ENCODE measurements at places on chromosomes 3 and 15.
A peak's percentile ranks its signal among the peaks of the same experiment; 100 is the strongest.

DNA sequence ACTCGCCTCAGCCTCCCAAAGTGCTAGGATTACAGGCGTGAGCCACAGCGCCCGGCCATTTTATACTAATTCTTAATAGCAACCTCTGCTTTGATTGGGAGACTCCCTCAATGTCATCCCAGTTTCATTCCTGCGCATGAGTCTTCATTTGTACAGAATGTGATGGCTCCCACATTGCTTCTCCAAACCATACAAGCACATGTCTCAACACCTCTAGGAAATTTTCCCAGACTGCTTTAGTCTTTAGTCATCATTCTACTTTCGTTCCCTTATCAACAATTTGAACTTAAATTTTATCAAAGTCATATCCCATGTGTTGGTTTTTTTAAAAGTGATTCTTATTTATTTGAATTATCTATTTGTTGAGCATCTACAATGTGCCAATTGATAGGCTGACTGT, 58.1 kb downstream of the SNX4 start:
- DNase-seq, result no peak

DNA sequence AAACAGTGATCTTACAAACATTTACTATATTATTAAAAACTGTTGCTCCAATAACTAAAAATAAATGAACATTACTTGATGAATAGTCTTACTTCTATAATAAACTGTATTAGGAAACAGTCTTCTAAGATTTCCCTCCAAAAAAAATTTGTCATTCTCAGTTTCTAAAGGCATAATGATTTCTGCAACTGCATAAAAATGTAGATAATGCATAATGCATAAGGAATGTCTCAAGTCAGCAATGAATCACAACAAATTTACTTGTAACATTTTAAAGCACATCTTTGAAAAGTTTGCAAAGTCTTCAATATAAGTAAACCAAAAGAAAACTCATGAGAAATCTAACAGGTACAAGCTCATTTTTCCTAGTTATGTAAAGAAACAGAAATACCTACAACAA, 113.5 kb downstream of the VPS13C start:
- no peak for DNase-seq

DNA sequence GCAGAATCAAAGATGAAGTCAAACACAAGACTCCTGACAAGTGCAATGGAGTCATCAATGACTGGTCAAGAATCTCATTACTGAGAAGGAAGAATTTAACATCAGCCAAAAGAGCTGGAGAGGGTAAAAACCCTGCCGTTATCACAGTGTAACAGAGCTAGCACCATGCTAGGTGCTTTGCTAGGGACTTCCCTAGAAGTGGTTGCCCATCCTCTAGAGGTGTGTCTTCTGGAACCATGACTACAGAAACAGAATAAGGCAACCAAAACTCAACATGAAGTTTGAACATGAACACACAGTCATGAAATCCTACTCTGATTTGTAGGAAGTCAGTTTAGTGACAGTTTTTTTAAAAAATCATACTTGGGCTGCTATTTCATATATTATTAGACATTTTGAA, 9.5 kb downstream of the ACAD11 start:
- no peak for DNase-seq

GRCh38 chr3:1207904-1208303, 115.1 kb downstream of the CNTN6 start:
- no peak for DNase-seq

GRCh38 chr3:156840826-156841689, 14.9 kb downstream of the LEKR1 start:
- no peak for DNase-seq

GRCh38 chr15:87752250-87752951, 504.1 kb downstream of the NTRK3 start:
- DNase-seq, result peak; percentile 89

- no peak for DNase-seq
Measured at GRCh38 chr3:61742006-61742405, 180.6 kb downstream of the PTPRG start.

- DNase-seq, result no peak
Measured at GRCh38 chr3:77321646-77322045, 281.7 kb downstream of the ROBO2 start.

- DNase-seq, result no peak
Measured at GRCh38 chr3:162143180-162143579, 646.6 kb downstream of the OTOL1 start.

DNA sequence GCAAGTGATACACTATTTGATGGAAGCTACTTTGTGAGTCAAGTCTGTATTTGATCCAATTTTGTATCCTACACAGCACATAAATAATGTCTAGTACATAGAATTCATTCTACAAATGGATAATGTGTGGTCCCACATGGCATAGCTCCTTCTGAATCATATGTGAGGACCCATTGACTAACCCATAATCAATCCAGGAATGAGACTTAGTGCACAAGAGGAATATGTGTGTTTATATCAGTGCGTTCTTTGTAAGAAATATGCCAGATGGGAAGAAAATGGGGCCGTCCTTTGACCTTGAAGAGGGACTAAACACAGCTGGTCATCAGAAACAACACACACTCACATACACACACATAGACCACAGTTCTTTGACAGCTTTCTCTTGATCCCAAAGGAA, 282.7 kb upstream of the SEMA6D start:
- DNase-seq, result no peak

DNA sequence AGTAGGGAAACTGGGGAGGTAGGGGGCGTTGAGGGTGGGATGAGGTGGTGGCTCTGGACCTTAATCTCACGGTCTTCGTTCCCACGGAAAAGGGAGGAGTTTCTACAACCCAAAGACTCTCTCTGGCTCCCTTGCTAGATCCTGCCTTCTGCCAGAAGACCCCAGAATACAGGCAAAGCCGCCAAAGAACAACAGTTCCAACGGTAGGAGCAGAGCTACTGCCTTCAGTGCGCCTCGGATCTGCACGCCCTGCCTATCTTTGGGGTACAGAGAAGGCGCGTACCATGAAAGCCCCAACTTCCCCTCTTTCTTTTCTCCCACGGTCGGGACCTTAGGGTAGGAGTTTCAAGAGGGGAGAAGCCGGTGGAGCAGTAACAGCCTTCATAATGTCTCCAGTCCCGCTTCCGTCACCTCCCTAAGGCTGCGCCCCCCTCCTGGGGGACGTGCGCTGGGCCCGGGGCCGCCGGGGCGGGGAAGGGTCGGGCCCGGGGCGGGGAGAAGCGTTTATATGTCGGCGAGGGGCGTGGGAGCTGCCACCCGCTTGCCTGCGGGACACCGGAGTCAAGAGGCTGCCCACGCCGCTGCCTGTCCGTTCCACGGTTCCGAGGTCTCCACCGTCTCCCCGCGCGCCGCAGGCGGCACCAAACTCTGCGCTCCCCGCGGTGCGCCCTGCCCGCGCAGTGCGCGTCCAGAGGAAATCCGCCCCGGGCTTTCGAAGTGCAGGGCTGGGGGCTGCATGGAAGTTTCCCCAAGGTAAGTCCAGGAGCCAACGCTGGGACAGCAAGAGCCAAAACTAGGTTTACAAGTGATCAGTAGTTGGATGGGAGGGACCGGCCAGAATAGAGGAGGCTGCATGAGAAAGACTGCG, at the start of gene COL6A6:
COL6A6 (plus strand) TSS at position 533 of the 868 bp plus-strand sequence. CDS start 43,188 bp downstream, outside the sequence.
- no peak for DNase-seq

DNA sequence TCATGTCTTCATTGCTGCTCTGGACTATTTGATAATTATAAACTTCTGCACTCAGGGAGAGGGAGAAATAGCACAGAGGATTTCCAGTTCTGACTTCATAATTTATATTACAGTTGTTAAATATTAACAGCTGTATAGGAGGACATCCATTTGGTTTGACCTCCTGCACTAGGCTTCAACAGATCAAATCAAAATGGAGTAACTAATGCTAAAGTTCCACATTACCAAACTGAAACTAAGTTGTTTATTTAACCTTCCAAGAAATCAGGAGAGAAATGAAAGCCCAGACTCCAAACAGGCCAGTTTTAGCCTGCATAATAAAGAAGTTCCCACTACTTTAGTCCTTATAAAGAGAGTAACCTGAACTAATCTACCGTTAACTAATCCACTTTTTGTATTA, 4.6 kb downstream of the PLSCR2 start:
- DNase-seq, result no peak

DNA sequence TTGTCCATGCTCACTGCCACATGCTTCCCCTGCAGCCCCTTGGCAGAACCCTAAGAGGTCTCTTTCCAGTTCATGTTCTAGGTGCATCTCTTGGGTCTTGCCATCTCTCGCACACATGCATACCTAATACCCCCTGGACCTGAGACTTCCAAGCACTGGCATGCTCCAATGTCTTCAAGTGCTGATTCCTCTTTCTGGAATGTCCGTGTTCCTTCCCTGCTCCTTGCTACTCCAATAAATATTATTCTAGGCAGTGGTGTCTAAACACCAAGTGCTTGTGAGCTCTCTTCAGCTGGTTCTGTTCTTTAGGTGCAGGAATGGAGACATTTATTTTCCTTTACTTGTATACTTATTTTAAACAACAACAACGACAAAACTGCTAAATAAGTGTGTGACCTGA, 370.1 kb downstream of the LPP start:
- no peak for DNase-seq

DNA sequence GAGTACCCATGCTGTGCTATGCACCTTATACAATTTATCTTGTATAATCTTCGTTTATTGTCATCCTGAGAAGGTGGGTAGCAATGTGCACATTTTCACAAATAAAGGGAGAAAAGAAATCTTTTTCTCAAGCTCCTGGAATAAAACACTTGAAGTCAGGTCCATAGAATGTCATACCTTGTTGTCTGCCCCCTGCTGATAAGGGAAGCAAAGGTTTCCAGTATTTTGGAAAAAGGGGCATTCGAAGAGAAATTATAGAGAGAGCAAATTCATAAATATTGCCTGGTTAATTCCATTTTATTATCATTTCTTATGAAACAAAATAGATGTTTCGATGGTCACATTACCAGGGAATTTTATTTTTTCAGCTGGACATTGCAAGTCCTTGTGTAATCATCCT, 277.8 kb downstream of the RAP2B start:
- DNase-seq, result no peak

GRCh38 chr15:41489641-41490040, 4.0 kb upstream of the ITPKA start:
- no peak for DNase-seq
